Esophagus squamous epithelium (tissue), 5 donors: ENCODE measurements at places on chromosomes 12 and 14.
A peak's percentile ranks its signal among the peaks of the same experiment; 100 is the strongest.

DNA sequence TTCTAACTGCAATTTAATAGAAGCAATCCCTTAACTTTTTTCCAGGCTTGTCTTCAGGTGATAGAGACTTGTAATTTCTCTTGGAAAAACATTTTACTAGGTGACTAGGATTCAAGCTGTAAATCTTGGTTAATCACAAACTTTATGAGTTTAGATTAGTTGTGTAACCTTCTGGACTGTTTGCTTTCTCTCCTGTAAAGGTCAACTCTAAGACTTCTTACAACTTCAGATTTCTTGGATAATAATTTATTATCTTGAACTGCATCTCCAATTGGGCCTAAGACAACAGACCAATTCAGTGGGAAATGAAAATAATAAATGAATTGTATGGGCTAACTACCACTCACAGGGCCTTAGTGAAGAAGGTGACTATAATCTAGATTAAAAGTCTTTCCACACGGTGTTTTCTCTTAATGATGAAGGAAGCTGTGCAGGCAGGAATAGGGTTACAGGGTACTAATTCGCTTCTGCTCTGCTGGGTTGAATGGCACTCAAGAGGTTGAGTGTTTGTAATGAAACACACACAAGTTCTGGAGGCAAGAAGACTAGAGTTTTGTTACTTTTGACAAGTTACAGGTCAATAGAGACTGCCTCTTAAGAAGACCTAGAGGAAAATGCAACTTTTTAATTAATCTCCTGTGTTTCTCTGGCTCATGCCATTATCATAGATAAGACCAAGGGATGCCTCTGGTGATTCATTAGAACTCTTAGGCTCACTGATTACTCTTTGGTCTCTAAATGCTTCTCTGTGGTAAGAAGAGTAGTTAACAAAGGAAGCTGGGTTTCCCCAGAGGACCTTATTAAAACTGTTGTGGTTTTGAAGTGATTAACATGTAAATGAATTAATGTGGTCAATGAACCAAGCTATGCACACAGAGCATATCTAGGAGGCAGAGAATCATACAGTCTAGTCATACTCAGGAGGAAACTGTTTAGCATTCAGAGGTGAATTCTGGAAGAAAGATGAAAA is 30.0 kb upstream of the OR4E1 start:
- no peak overlapping the region for H3K4me3 ChIP-seq
- no peaks in the 10 kb centered on the region for H3K27me3 ChIP-seq
- no peaks in the 10 kb centered on the region for H3K36me3 ChIP-seq
- DNase-seq, result no peak

GRCh38 chr12:85765453-85765869 is 70.7 kb downstream of the RASSF9 start:
- no peak overlapping the region for H3K27ac ChIP-seq
- H3K27me3 ChIP-seq, result no peaks in the 10 kb centered on the region
- H3K36me3 ChIP-seq, result no peaks in the 10 kb centered on the region
- no peaks in the 10 kb centered on the region for H3K4me1 ChIP-seq
- H3K4me3 ChIP-seq, result no peak overlapping the region

DNA sequence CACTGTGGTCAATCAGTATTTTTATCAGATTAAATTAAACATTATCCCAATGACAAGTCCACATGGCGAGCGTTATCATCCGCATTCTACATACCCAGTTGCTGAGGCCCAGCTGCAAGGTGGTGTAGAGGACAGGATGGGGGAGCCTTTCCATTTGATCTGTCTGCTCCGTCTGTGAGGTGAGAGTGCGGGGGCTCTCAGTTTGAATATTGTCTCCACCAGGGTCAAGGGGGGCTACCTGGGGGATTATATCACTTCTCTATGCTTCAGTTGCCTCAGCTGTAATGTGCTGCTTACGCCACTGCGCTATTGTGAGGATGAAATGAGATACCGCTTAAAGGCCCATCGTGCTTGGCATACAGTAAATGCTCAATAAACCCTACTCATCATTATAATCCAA is 1106.0 kb downstream of the BCL11B start:
- H3K27ac ChIP-seq, result no peak overlapping the region
- no peaks in the 10 kb centered on the region for H3K27me3 ChIP-seq
- H3K4me3 ChIP-seq, result no peak overlapping the region
- H3K4me1 ChIP-seq, result peaks cover 23% of the 10 kb centered on the region

- DNase-seq, result no peak
- H3K27me3 ChIP-seq, result peaks cover 8% of the 10 kb centered on the region
- no peak overlapping the region for H3K27ac ChIP-seq
- peak overlapping the region; percentile 22 for H3K4me3 ChIP-seq
- no peaks in the 10 kb centered on the region for H3K36me3 ChIP-seq
Observed at GRCh38 chr14:60514741-60515491, 6.0 kb downstream of the SIX6 start.

- no peaks in the 10 kb centered on the region for H3K36me3 ChIP-seq
- peak overlapping the region; percentile 94 for H3K27ac ChIP-seq
- no peak for DNase-seq
Observed at GRCh38 chr12:30755395-30755762, 628 bp upstream of the CAPRIN2 start.

DNA sequence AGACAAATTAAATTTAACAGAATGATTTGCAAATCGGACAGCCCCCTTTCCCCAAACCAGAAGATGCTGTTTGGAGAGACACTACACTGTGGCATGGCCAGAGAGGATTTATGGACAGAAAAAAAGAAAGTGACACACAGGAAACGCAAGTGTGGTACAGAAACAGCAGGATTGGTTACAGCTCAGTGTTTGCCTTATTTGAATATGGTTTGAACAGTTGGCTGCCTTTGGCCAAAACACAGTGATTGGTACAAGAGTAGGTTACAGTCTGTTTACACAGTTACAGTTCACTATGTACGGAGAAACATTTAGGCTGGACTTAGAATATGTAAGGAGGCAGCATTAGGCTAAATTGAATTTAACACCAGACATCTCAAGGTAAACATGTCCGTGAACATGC is 335.3 kb downstream of the NPAS3 start:
- no peaks in the 10 kb centered on the region for H3K36me3 ChIP-seq
- H3K27me3 ChIP-seq, result no peaks in the 10 kb centered on the region
- no peaks in the 10 kb centered on the region for H3K4me1 ChIP-seq
- no peak overlapping the region for H3K27ac ChIP-seq
- no peak overlapping the region for H3K4me3 ChIP-seq
- no peak for DNase-seq

- H3K4me3 ChIP-seq, result no peak overlapping the region
- no peaks in the 10 kb centered on the region for H3K36me3 ChIP-seq
- no peak for DNase-seq
Observed at GRCh38 chr14:21846227-21846885, 172.7 kb upstream of the OR4E1 start.

- H3K4me3 ChIP-seq, result no peak overlapping the region
- no peaks in the 10 kb centered on the region for H3K4me1 ChIP-seq
- no peaks in the 10 kb centered on the region for H3K27me3 ChIP-seq
- no peak for DNase-seq
- no peaks in the 10 kb centered on the region for H3K36me3 ChIP-seq
Observed at GRCh38 chr12:59548930-59549329, 46.9 kb upstream of the SLC16A7 start.

DNA sequence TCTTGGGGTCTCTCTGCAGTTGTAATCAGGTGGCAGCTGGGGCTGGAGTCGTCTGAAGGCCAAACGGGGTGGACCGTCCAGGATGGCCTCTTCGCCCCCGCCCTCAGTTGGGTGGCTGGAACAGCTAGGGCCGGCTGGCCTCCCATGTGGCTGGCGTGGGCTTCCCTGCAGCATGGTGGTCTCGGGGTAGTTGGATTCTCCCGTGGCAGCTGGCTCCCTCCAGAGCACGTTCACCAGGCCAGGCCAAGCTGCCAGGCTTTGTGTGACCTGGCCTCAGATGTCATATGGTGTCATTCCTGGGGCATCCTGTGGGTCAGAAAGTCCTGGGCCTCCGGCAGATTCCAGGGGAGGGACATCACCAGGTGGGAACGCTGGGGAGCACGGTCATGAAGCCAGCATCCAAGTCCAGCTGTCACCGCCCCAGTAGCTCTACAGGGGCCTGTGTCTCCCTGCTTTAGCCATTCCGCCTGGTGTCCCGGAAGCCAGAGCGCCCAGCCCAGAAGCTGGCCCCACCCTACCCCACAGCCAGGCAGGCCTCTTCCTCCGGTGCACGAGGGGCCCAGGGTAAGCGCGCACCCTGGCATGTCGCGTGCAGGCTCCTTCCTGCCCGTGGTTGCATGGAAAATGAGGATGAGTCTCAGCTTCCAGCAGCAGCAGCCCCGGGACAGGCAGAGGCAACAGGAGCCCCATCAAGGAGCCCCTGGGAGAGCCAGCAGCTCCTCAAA is 1.3 kb upstream of the NUDT14 start:
- H3K4me1 ChIP-seq, result peaks cover 24% of the 10 kb centered on the region
- H3K27ac ChIP-seq, result peak overlapping the region; percentile 19
- DNase-seq, result no peak
- H3K36me3 ChIP-seq, result no peaks in the 10 kb centered on the region

GRCh38 chr12:132143336-132144071 is 615 bp downstream of the DDX51 start:
- no peak for DNase-seq
- no peaks in the 10 kb centered on the region for H3K27me3 ChIP-seq
- peaks cover 41% of the 10 kb centered on the region for H3K36me3 ChIP-seq
- peak overlapping the region; percentile 99 for H3K4me3 ChIP-seq
- H3K4me1 ChIP-seq, result peaks cover 23% of the 10 kb centered on the region

DNA sequence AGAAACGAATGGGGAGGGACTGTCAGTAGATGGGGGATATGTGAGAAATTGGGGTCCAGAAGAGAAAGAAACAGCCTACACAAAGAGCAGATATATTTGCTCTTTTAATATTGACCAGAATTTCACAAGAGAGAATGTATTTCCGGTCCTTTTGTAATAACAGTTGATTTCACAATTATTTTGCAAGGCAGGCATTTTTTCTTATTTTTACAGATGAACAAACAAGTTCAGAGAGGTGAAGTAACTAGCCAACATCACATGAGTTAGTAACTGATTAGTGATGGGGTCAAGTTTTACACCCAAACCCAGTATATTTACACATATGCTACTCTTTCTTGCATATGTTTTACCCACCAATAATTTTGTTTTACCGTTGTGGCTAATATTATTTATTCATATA is 188.2 kb downstream of the NAV3 start:
- no peak for DNase-seq
- H3K4me1 ChIP-seq, result no peaks in the 10 kb centered on the region
- H3K36me3 ChIP-seq, result no peaks in the 10 kb centered on the region
- no peak overlapping the region for H3K4me3 ChIP-seq

DNA sequence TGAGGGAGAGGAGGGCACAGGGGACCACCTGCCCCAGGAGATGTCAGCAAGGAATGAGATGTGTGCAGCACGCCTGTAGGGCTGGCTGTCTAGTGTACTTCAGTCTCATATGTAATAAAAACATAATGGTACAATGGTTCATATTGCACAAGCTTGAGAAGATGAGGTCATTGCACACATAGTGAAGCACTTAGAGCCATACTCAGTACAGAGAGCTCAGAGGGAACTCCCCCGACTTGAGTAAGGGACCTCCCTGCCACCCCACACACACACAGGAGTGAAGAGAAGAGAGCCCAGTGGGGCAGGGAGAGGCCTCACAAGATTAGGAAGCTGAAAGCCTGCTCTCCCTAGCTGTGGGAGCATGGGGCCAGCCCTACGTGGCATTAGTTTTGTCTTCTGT is 61.5 kb downstream of the SLC6A12 start:
- peaks cover 54% of the 10 kb centered on the region for H3K27me3 ChIP-seq
- peaks cover 8% of the 10 kb centered on the region for H3K4me1 ChIP-seq
- H3K36me3 ChIP-seq, result no peaks in the 10 kb centered on the region
- no peak for DNase-seq

GRCh38 chr14:41171045-41171444 is 435.6 kb upstream of the LRFN5 start:
- H3K4me3 ChIP-seq, result no peak overlapping the region
- no peaks in the 10 kb centered on the region for H3K27me3 ChIP-seq
- no peak for DNase-seq
- no peaks in the 10 kb centered on the region for H3K36me3 ChIP-seq
- H3K27ac ChIP-seq, result no peak overlapping the region

DNA sequence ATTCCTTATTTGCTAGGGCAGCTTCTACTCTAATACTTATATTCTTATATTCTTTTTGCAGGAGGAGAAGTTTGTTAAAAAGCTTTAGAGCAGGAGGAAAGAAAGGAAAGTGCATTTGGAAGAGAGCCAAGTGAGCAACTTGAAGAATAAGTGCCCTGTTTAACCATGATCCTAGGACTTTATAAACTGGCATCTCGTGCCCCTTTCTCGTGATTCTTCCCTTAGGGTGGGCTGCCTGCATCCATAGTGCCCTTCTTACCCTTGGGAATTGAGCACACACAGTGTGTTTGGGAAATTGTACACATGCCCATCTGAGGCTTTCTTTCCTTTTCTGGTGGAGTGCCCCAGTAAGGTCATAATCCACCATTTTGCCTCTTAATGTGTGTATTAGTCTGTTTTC is 141.9 kb downstream of the NUBPL start:
- H3K4me1 ChIP-seq, result no peaks in the 10 kb centered on the region
- no peaks in the 10 kb centered on the region for H3K27me3 ChIP-seq
- no peak for DNase-seq
- no peaks in the 10 kb centered on the region for H3K36me3 ChIP-seq

GRCh38 chr12:123973552-123974341 is 732 bp downstream of the ZNF664 start:
- H3K36me3 ChIP-seq, result no peaks in the 10 kb centered on the region
- H3K4me1 ChIP-seq, result no peaks in the 10 kb centered on the region
- H3K27ac ChIP-seq, result peak overlapping the region; percentile 85
- DNase-seq, result no peak
- H3K4me3 ChIP-seq, result peak overlapping the region; percentile 94

DNA sequence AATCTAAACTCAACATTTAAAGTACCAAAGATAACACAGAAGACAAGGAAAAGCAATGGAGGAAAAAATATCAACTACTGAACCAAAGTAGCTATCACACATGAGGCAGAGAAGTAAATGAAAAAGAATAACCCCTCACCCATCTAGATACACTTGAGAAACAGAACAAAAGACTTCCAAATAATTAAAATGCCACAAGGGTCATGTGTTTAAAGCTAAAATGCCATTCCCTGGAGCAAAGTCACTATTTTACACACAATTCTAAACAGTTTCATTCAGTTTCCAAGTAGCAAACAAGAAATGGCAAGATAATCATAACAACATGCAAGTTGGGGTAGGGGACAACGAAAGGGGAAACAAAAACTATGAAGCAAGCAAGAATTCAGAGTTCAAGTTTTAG is 12.0 kb downstream of the OSBPL8 start:
- no peak overlapping the region for H3K27ac ChIP-seq
- H3K27me3 ChIP-seq, result no peaks in the 10 kb centered on the region
- no peaks in the 10 kb centered on the region for H3K36me3 ChIP-seq

DNA sequence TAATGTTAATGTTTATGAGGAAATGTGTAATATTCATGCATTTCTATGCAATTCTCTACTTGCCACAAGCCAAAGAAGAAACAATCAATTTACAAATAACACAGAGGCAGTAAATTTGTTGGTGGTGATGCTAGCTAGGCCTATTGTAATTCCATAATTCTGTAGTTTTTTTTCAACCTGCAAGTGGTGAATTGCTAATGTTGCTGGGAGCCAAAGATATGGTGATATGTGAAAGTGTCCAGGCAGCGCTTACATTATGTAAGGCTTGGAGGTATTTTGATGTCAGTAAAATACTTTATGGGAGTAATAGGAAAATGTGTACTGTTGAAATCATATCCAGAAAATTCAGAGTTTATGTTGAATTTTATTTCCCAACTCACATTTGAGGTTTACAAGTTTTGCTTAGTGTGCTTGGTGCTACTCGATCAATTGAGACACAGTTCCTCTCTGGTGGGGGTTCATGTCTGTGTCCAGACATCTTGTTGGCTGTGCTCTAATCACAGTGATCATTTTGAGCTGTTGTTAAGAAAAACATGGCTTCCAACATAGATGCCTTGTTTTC is 23.2 kb downstream of the TMTC2 start:
- no peaks in the 10 kb centered on the region for H3K4me1 ChIP-seq
- no peak overlapping the region for H3K4me3 ChIP-seq
- H3K27ac ChIP-seq, result no peak overlapping the region
- no peak for DNase-seq
- no peaks in the 10 kb centered on the region for H3K27me3 ChIP-seq
